ENCODE measurements at places on chromosomes 12 and 14.

DNA sequence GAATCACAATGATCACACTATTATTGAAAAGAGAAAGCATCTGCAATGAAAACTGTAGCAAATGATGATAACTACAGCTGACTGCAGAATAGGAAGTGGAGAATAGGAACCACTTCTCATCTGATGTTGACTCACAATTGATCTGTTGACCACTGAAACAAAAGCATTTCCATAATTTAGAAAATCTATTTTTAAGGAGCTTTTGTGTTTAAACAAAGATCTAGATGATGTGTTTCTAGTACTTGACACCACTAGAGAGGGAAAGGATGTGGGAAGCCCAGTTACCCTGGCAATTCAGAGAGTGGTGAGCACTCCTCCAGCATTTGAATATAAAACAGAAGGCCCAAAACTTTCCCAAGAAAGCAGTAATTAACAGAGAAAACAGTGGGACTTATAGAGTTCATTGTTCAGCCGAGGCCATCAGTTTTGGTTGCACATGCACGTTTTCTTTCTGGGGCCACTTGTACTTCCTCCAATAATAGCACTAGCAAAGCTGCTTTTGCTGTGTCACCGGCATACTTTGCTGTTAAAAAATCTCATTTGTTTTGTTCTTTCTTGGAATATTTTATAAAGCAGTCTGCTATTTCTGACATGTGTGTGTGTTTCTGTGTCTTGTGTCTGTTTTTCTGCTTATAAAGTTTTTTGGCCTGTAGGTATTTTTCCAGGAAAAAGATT is 76.1 kb upstream of the HECTD1 start:
- DNase-seq: no peak

GRCh38 chr14:101174522-101174838 is 271.0 kb upstream of the RTL1 start:
- no peak for DNase-seq

DNA sequence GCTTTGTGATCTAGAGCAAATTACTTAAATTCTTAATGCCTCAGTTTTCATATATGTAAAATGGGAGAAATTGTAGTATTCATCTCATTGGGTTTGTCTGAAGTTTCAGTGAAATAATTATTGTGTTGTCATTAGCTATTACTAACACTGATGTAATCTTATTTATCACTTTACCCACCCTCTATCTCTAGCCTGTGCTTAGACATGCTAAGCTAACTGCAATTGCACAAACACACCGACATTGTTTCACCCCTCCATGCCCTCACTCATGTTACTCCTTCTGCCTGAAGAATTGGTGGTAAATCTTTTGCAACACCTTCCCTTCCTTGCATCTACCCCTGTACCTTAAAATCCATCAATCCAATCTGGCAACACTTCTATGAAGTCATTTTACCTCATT is 241.6 kb downstream of the BCAT1 start:
- no peak for DNase-seq

GRCh38 chr14:70934502-70935134 is 27.4 kb downstream of the PCNX1 start:
- DNase-seq: peak; percentile 14

DNA sequence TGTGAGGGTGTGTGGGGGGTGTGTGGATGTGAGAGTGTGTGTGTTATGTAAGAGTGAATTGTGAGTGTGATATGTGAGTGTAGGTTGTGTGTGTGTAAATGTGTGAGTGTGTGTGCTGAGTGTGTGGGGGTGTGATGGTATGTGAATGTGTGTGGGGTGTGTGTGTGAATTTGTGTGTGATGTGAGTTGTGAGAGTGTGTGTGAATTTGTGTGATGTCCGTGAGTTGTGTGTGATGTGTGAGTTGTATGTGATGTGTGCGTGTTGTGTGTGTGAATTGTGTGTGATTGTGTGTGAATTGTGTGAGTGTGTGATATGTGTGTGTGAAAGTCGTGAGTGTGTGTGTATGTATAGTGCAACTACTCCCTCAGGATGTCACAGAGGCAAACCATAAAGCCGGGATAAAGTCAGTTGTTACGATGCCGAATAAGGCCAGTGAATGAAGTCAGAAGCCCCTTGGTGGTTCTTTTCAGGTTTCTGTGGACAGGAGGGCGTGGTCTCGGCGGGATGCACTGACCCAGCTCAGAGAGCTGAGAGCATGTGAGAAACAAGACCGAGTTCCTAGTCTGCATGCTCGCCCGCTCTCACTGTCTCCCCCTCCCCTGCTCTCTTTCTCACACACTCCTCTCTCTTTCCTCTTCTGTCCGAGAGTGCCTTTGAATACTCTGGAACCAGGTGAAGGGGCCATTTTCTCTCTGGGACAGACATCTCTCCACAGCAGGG is 71.8 kb upstream of the MAX start:
- DNase-seq: no peak

DNA sequence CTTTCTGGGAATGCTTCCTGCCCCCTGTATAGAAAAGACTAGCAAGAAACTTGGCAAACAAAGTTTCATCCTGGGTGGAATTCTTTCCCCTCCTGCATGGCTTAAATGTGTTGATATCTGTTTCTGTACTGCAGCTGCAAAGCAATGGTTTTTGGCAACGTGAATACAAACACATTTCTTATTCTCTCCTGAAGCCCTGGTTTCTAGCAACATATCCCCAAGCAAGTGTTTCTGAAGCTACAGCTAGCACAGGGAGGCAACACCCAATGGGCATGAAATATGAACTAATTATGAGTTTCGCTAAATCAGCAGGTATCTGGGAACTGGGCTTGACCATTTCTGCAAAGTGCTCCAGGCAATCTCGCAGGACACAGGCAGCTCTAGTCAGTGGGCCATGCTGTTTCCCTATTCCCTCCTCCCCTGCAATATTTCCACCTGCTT is 392.3 kb upstream of the TMPO start:
- no peak for DNase-seq

DNA sequence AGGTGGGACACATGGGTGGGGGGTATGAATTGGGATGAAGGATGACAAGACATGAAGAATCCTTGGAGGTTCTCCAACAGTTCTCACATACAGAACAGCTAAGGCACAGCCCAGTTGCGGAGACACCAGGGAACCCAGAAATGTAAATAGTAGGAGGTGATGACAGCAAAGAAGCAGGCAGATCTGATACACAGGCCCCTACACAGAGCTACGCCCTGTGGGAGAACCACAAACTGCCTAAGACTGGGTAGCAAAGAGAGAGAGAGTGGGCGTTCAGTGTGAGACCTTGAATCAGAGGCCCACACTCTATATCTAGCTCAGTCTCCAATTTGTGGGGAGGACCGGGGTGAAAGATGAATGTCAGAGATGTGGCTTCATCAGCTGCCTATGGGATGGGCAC is 9.5 kb upstream of the NUMB start:
- DNase-seq: no peak
